ENCODE measurements at places on chromosomes 7 and 10.

DNA sequence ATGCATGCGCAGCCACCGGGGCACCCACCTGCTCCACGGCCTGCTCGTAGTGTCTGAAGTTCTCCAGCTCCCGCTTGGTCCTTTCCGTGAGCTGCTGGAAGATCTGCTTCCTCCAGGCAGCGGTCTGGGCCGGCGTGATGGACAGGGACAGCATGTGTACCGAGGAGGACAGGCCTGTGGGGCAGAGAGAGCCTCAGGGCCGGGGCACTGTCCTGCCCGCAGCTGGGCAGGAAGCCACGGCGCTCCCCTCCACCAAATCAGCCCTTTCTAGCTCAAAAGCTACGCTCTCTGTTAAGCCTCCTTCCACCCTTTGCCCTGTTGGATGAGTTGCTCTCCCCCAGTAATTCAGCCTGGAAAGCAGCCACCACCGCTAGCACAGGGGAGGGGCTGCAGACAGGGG is 19.2 kb downstream of the TECPR1 start:
- no peak for DNase-seq

GRCh38 chr10:76252733-76253132 is 821.3 kb downstream of the LRMDA start:
- DNase-seq = no peak

DNA sequence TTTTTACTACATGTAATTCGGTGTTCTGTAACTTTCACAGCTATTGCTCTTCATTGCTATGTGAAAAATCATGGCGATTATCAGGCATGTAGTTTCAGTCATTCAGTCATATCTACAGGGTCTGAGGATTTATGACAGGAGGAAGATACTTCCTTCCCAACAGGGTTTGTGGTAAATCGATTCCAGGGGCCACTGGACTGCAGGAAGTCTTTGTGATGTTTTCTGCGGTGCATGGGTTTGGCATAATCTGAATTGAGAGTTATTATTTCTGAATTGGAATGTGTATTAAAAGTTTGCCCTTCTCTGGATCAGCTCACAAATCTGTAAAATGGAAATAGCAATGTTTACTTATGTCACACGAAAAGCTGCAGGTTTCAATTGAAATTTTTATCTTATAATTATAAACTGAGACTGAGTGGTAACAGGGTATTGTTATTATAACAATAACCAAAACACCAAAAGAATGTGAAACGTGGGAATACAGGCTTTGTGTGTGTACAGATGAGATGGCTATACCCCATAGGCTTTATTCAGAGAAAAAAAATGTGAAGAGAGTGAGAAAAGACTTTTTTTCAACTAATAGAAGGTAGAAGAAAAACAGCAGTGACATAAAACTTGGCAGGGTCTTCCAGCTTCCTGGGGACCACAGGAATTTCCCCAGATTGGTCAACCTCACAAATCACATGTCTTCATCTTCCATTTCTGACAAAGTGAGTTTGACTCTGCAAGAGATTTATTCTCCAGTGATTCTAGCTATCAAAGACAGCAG is 307.7 kb upstream of the NFE2L3 start:
- no peak for DNase-seq

DNA sequence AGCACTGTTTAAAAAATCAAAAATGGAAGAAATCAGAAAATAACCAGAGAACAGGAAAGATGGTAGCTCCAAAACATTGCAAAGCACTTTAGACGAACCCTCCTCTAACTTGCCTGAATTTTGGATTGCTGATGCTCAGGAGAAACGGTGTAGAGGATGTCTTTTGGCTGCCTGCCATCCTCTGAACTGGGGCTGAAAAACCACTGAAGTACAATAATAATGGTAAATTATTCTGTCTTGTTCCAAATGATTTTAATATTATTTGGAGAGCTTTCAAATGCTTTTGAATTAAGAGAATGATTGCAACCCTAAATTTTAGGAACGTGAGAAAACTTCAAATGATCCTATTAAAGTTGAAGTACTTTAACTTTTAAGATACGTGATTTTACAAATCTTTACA is 167.3 kb upstream of the SLC13A1 start:
- DNase-seq = no peak

- no peak for DNase-seq
These were observed 524.6 kb downstream of the LRMDA start for GRCh38 chr10:75955973-75956502.

GRCh38 chr7:15068324-15068723 is 165.8 kb upstream of the DGKB start:
- no peak for DNase-seq

GRCh38 chr10:108685863-108686531 is 1237.3 kb downstream of the XPNPEP1 start:
- no peak for DNase-seq

DNA sequence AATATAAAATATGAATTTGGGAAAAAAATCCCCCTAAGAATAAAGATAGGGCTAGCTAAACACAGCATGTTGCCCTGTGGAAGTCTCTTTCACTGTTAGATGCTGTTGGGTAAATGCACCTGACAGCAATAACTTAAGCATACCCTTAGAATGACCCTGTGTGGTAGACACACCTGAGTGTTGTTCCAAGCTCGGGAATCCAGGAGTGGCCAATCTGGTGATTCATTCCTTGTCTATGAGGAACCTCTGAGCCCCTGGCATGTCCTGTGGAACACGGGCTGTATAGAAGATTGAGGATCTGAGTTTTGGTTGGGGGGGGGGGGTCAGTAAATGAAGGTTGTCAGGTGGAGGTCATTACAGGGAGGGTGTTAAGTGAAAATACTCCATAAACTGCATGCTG is 730.0 kb upstream of the IGFBP3 start:
- no peak for DNase-seq

DNA sequence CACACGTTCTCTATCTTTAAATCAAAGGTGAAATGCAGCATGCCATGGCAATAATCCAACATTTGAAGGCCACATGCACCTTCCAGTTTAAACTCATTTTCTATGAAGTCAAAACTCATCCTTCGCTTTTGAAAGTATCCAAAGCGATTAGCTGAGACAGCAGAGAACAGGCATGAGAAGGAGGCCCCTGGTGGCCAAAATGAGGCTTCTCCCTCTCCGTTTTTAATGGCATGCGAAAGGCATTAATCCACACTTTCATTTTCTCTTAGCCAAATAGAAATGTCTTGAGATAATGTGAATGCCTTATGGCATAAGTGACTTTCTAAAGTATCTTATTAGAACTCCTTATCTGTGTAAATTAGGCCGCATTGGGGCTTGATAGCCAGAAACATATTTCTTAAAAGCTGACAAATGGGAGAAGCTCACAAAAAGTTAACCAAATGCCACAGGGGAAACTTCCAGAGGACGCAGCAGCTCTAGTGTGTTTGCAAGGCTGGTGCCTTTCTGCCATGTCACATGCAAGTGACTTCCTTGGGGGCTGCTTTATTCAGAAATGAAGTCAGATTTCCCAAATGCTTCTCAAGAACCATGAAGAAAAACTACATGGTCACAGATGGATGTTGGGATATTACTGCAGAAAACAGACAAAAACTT is 1189.6 kb downstream of the SORCS1 start:
- DNase-seq = no peak

All from GM12878 (cell line).